Hypothalamus (tissue), 51 donors: ENCODE measurements at places on chromosomes 16 and 17.

DNA sequence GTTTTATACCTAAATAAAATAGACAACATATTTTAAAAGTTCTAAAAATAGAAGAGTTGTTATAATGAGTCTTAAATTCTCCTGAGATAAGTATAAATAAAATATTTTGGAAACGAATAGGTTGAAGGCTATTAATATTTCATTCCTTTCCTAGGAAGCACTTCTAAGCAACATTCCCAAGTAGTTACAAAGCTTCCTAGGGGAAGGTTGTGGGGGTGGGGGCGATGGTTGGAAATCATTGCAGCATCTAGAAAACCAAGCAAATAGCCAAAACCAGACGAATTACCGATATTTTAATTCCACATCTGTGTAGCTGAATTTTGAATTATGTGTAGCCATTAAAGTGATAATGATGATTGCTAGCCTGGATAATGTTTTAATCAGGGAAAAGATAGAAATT is 26.9 kb downstream of the PTRH2 start:
- DNase-seq, result no peak

DNA sequence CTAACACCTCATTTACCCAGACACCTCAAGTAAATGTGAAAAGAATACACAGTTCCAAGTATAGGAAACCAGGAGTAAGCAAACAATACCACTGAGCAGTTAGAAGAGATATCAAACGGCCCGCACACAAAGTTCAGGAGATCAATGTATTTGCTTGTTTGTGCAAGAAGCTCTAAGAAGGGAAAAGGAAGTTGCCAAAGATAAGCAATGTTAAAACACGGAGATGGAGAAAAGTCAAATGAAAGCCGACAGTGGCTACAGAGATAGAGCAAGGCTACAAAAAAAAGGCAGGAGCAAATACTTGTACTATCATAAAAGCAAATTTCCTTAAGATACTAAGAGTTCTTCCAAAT is 29.5 kb downstream of the PSME3IP1 start:
- no peak for DNase-seq

- DNase-seq, result no peak
These were observed 339.0 kb downstream of the SNX29 start for GRCh38 chr16:12315330-12316136.

DNA sequence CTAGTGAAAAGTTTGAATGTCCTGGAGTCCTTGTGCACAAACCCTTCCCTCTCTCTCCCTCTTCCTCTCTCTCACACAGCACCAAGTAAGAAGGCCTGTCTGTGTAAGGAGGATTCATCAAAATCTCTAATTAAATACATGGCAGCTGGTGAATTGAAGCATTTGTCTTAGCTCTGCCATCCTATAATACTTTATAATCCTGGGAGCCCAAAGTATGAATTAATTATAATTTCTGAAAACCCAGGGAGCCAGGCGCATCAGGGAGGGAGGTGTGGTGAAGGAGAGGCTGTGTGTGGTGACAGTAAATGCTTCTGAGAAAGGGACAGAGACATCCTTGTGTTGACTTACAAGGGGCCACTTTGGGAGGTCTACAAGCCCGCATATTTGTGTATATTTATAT is 691.4 kb upstream of the EEF2KMT start:
- DNase-seq, result no peak

- DNase-seq, result no peak
These were observed 28.2 kb downstream of the BCO1 start for GRCh38 chr16:81266680-81267095.

DNA sequence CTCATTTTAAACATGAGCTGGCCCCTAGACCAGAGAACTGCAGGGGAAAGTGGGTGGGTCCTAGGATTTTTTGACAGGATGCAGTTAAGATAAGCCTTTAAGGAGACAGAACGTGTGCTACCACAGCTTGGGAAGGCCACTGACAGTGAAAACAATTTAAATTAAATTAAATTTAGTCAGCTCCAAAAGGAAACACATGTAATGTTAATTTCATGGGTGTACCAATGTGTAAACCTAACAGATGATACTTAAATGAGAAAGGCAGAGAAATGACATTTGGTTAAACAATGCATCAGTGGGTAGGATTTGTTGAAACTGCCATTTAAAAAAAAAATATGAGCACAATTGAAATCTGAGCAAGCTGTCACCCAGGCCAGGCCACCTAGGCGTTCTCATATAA is 250.8 kb downstream of the XYLT1 start:
- no peak for DNase-seq

DNA sequence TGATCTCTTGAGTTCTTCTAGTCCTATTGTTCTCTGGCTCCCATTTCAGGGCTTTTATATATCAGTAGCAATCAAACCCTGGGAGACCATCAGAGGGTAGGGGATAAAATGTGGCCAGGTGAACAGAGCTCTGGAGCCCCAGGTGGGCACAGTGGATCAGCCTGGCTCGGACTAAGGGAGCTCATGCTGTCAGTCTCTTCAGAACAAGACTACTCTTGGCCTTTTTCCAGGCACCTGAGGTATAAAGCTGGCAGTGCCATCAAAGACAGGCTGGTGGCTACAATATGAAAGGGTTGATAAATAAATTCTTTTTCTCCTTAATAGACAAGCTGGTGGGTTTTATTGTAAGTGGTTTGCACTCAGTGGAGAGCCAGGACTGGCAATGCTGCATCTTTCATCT is 160.0 kb upstream of the CCL2 start:
- DNase-seq, result no peak

DNA sequence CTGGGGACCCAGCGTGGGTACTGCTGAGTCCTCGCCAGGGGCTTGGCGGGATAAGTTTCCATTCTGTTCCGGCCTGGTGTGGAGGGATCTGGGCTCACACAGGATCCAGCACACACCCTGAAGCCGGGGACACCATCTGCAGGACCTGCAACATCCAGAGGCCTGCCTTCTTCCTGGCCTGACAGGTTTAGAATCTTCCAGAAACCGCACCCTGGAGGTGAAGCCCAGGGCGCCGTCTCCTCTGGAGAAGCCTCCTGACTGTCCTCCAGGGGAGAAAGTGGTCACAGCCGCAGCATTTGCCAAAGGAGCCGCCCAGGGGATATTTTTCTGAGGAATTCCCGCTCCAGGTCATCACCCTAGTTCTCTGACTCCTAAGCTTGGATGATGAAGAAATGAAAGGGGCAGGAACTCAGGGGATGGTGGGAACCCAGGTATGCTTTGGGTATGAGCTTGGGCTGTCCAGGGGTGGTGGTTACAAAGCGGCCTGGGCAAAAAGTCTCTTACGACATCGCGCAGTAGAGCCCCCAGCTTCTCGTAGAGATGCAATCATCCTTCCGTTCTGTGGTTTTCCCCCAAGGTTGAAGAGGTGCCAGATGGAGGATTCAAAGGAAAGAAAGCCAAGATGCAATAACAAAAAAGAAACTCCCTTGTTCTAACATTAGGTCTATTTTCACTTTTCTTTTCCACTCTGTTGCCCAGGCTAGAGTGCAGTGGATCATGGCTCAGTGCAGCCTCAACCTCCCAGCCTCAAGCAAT is 9.1 kb upstream of the CRISPLD2 start:
- no peak for DNase-seq

DNA sequence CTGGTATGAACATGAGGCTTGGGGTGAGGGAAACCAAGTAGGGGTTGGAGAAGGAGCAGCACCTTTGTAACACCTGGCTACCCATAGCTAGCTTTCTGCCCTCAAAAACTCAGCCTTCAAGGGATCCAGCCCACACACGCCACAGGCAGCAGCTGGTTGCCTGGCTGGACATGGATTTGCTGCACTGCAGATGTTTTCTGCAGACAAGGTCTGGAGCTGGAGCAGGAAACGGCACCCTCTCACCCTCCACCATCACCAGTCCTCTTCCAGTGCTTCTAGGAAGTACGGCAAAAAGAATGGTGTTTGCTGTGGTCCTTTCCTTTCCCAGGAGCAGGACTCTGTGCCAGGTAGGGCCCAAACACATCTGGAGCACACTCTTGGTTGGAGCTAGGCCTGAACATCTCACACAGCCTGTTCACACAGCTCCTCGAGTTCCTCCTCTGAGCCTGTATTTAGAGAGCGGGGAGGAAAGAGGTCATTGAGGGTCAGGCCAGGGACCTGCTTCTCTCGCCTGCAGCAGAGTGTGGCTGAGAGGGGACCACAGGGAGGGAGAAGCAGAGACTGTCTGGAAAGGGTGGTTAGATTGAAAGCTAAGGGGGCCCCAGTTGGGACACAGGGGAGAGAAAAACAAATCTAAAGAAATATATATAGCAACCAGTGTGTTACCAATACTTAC is 2.7 kb upstream of the SUPT4H1 start:
- no peak for DNase-seq

DNA sequence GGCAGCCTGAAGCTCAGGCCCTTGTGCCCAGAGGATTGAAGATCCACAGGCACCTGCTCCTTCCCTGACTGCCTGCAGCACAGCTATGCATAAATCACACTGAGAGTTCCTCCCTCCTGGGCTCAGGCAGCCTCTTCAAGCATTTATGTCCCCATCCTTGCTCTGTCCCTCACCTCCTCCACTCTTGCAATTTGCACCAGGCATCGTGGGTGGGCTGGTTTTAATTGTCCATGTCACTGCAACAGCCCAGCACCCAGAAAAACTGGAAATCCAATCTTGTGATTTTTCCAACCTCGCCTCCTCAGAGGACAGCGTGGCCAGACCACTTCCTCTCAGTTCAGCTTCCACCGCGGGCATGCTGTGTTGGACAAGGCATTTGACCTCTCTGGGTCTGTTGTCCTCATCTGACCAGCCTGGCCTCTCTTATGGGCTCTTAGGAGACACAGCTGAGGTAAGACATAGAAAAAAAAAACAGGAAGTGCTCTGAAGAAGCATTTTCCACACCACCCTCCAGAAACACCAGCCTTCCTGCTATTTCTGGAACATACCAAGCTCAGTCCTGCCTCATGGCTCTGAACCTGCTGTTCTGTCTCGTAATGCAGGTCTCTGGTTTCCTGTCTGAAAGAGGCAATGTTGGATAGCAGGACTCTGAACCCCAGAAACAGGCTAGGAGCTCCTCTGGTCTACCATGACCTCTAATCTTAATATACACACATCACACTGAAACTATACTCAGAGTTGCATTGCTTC is 8.3 kb downstream of the TMEM114 start:
- DNase-seq, result no peak

- no peak for DNase-seq
These were observed 5.8 kb downstream of the THOC6 start for GRCh38 chr16:3029491-3030221.

DNA sequence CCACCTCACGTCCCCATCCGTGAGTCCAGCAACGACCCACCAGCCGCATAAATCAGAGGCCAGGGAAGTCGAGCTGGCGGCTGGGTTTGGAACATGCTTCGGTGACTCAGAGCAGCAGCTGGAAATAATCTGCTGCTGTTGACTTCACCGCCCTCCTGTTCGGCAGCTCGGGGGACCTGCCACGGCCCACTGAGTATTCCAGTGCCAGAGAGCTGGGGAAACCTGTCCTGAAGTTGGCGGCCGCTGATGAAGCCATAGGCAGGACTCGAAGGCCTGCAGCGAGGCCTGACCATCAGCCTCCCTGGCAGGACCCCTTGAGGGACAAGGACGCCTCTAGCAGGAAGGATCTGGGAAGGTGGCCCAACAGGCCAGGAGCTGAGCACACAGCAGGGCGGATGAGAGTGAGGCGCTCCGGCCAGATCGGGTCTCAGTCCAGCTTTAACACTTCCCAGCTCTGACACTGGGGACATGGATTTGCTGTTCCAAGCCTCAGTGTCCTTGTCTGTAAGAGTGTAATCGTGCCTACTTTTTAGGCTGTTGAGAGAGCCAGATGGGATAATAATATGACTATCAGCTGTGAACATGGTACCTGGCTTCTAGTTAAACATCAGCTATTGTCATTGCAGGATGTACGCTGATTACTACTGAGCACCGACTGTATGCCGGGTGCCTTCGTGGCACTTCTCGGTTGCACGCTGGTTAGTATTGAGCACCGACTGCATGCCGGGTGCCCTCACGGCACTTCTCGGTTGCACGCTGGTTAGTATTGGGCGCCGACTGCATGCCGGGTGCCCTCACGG is 50.4 kb upstream of the CIBAR2 start:
- no peak for DNase-seq

DNA sequence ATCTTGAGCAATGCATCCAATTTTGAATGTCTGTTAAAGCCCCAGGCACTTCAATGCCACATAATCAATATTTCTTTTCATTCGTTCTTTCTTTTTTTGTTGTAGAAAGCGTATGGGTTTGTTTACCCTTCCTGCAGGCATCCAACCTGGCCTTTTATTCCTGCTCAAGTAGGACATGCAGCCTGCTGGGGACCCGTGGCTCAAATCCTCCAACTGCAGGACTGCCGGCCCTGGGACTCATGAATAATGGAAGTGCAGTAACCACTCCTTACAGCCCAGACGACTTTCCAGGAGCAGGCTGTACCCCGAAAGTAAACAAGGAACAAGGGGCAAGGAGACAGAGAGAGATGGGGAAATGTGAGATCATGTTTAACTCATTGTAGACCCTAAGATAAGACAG is 126.4 kb downstream of the SALL1 start:
- no peak for DNase-seq

DNA sequence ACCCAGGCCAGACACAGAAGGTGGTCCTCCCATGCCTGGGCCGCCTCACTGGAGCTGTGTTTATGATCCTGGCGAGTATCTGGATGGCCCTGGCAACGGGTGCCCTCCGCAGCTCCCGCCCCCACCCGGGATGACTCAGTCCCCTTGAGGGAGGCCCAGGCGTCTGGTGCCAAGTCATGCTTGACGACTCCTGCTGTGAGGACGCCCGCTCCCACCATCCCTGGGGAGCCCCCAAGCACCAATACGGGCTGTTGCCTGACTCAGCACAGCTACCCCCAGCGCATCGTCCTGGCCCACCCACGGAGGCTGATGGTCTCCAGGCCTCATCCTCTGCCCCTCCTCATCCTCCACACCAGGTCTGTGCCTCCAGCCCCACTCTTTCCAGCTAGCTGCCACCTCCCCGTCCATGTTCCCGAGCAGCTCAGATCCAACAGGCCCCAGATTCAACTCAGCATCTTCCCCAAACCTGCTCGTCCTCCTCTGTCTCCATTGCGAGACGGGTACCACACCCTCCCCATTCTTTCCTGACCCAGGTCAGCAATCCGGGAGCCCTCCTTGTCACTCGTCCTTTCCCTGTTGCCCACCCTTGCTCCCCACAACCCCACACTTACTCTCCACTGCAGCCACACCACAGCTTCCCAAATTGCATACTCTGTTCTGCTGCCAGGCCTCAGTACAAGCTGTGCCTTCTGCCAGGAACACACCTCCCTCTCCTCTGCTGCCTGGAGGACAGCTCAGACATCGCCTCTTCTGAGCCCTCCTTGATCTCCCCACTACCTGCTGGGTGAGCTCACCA is 2.6 kb downstream of the CAMKK1 start:
- no peak for DNase-seq
